ENCODE measurements at places on chromosomes 5 and 9.

DNA sequence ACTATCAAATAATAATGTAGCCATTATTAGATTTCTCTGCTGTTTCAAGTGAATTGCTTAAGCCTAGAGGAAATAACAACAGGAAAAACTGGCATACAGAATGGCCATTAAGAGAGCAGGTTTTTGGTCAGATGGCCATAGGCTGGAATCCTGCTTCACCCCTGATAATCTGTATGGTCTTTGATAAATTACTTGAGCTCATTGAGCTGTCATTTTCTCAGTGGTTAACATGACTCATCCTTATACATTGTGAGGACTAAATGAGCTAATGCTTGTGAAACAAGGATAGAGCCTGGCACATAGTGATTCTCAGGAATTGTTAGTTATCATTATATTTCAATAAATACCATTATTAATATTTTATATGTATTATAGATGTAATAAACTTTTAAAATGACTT, 516.5 kb downstream of the KIF4B start:
- DNase-seq, result no peak

DNA sequence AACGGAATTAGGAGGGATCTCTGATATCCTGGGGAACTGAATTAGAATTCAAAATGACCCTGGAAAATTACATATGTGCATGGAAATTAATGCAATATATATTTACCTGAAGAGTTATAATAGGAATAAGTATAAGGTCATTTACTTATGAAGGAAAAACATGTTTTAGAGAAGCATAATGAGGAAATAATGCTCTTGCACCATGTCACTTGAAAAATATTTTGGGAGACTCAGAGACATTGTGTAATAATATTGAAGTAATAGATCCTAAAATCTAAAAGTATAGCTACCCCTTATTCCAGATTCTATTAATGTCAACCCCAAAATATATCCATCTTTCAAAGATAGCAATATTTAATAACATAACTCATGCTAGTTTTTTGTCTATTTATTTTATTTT, 28.4 kb downstream of the SPZ1 start:
- no peak for DNase-seq

DNA sequence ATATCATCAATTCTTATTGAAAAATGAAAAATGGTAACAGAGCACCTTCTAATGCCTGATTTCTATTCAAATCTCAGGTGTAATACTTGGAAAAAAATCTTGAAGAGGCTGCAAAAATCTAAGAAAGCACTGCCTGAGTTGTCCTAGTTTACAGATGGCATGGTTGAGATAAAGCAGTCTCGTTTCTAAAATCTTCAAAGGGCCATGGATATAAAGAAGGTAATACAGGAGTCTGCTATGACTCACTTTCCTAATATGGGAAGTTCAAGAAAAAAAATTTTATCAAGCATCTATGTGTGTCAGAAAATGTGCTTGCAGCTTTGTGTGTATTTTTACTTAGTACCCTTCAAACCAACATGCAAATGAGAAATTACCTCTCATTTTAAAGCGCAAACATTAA, 163.3 kb downstream of the DMAC1 start:
- no peak for DNase-seq

- no peak for DNase-seq
These were observed 182.9 kb upstream of the RIOK2 start for GRCh38 chr5:97365918-97366317.

DNA sequence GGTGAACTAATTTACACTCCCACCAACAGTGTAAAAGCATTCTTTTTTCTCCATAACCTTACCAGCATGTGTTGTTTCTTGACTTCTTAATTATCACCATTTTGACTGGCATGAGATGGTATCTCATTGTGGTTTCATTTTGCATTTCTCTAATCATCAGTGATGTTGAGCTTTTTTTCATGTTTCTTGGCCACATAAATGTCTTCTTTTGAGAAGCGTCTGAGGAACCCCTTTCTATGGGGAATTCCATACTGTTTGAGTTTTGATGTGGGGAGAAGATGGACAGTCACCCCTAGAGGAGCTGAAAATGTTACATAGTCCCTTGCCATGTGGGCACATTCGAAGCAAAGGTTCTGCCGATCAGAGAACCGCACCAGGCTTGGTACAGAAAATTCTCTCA, 207.0 kb upstream of the SLC30A5 start:
- DNase-seq, result no peak

DNA sequence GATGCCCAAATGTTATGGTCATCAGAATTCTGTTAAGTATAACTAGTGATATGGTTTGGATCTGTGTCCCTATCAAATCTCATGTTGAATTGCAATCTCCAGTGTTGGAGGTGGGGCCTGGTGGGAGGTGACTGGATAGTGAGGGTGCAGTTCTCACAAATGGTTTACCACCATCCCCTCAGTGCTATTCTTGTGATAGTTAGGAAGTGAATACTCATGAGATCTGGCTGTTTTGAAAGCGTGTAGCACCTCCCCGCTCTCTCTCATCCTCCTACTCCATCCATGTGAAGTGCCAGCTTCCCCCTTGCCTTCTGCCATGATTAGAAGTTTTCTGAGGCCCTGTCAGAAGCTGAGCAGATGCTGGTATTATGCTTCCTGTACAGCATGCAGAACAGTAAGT, 359.5 kb downstream of the TMEM167A start:
- no peak for DNase-seq

DNA sequence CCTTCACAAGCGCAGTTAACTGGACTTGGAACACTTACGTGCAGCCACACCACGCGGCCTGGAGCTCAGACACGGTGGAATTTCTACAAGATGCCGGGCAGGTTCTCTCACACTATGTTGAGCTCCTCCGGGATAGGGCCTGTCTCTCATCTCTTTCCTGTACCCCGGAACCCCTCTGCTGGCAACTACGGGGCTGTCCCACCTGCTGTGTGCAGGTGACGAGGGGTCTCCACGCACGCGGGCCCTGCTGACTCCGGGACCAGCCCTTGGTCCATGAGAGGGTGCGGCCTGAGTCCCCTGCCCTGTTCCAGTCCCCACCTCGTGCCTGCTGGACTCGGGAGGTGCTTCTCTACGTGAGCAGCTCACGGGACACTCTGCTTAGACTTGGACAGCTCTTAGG, 40.1 kb downstream of the SLC6A3 start:
- DNase-seq, result no peak

GRCh38 chr5:95446560-95447221, 55.5 kb downstream of the FAM81B start:
- no peak for DNase-seq

DNA sequence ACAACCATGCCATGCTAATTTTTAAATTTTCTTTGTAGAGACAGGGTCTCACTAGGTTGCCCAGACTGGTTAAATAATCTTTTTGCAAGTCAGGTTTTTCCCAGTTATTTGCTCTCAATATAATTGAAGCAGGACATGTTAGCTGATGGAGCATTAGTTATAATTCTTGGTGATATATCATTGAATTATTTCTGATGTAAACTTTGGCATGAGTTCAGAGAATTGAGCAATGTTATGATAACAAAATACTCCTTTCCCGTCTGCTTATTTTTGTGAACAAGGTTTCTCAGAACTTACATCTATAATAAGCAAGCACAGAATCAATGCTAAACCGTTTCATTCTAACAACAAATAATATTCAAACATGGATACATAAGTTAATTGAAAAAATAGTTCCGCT, 37.8 kb downstream of the BHMT start:
- no peak for DNase-seq

All from DMS 273 treated with DMSO at 0.1 percent for 48 hours (cell line).